ENCODE measurements at places on chromosomes 2 and 18.
A peak's percentile ranks its signal among the peaks of the same experiment; 100 is the strongest.

- no peak for DNase-seq
These were observed 21.2 kb downstream of the TRIB2 start for GRCh38 chr2:12737738-12738485.

GRCh38 chr18:22828171-22828570, 105.0 kb upstream of the RBBP8 start:
- DNase-seq, result no peak

GRCh38 chr2:234558642-234559041, 61.8 kb upstream of the ARL4C start:
- no peak for DNase-seq

DNA sequence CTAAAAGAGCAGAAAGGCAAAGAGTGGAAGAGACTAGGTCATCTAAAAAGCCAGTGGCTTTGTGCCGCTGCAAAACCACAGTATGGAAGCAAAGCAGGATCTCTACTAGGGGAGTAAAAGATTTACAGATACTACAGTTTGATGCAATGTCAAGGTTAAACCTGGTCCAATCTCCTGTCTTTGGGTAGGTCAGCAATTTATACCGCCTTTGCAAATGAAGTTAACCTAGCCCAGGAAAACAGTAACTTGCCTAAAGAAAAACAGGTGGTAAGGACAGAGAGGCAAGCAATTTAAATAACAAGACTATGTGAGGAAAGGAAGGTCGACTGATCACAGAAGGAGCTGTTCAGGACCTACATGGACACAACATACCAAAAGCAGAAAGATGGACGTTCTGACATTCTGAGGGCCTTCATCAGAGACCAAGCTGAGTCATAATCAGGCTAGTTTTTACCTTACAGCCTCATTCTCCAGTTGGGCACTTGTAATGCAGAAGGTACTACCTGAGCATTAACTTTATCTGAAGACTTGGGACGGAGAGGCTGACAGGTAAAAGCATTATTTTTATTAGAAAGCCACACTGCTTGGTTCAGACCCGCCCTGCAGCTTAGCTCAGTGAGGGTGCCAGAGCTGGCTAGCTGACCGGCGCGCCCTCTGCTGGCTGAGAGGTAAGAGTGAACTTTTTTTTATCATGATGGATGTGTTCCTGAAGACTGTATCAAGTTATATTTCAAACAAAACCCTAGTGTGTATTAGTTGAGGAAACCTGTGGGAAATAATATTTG, 15.9 kb downstream of the CDKL4 start:
- DNase-seq, result peak; percentile 87

DNA sequence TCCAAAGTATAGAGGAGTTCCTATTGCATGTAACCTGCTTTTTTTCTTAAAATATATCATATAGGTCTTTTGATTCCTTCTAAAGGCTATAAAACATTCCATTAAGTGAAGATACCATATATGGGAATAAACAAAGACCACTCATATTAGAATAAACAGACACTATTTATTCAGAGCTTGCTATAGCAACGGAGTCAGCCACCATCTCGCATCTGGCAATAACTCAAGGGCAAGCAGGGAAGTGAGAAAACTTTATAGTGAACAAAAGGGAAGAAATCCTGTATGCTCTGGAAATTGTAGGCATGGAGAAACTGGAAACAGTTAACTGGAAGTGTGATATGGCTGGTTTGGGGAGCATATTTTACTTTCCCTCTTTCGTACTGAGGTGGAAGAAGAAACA, 301.9 kb downstream of the PTH2R start:
- no peak for DNase-seq

DNA sequence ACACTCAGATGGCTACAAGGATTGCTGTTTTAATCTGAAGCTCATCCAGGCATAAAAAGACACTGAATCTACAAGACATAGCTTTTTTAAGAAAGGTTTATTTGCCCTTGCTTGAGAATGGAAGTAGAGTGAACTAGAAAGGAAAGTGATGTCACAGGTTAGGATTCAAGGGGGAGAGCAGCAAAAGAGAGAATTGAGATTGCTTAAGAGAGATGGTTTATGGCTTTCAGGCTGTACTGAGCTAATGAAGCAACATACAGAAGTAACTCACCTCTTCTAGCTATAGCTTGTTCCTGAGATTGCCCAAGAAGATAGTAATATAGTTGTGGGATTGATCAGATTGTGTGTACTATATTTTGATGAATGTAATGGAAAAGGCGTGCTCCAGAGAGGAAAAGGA, 26.1 kb upstream of the ACVR2A start:
- no peak for DNase-seq

DNA sequence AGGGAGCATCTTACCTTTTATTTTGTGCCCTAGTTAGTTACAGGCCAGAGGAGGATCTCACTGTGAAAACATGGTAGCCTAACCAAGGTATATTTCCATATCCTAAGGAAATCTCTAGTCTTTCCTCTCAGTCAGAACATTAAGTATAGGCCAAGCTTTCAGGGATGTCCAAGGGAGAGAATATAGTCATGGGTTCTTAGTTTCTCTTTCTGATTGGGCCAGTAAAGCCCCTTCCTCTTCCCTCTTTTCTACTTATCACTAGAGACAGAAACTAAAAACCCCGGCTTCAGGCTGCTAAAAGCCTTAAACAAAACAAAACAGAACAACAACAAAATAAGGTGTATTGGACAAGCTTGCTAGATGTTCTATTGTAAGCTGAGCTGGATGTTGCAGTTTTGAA, 44.3 kb upstream of the TNFRSF11A start:
- DNase-seq, result no peak

GRCh38 chr2:120561379-120562035, 174.2 kb upstream of the GLI2 start:
- no peak for DNase-seq

- DNase-seq, result no peak
These were observed 16.7 kb downstream of the RNF144A start for GRCh38 chr2:6933911-6934310.

GRCh38 chr2:187058198-187058597, 209.2 kb upstream of the ZSWIM2 start:
- DNase-seq, result no peak

GRCh38 chr2:235319095-235319494, 174.7 kb upstream of the AGAP1 start:
- DNase-seq, result no peak

DNA sequence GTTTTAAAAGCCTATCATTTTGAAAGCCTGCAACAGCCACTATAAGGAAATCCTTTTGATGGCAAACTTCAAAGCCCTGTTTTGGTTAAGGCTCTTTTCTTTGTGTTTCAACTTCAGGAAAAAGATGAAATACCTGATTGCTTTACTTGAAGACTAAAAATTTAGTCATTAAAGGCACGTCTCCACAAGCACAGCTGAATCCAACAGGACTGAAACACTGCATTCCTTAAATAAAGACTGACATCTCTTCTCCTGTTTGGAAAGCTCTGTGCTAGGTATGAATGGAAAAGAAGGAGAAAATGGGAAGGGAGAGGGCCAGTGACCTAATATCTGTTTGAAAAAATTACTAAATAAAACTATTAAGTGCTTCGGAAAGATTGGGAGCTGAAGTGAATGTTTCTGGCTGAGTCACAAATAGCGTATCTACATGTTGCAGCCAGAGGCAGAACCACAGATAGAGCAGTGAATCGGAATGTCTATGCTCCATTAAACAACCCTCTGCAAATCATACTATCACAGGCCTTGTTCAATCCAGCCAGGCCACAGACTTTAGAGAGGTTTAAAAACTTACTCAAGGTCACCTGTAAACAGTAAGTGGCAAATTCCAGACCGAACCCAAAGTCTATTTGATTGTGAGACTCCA, 21.1 kb upstream of the RALBP1 start:
- no peak for DNase-seq

- DNase-seq, result no peak
These were observed 45.2 kb upstream of the SPRED2 start for GRCh38 chr2:65477590-65477989.

DNA sequence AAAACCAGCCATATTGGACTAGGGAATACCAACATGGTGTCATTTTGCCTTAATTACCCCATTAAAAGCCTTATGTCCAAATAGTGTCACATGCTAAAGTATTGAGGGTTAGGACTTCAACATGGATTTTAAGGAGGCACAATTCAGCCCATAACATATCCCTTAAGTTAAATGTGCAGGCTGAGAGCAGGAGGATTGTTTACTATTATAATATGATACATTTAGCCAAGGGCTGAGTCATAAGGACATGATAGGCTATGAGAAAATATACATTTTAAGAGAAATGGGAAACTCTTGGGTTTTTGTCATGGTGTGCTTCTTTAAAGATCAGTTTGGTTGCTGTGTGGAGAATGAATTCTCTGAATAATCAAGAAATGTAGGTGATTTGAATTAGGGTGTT, 136.8 kb downstream of the RDH14 start:
- no peak for DNase-seq

DNA sequence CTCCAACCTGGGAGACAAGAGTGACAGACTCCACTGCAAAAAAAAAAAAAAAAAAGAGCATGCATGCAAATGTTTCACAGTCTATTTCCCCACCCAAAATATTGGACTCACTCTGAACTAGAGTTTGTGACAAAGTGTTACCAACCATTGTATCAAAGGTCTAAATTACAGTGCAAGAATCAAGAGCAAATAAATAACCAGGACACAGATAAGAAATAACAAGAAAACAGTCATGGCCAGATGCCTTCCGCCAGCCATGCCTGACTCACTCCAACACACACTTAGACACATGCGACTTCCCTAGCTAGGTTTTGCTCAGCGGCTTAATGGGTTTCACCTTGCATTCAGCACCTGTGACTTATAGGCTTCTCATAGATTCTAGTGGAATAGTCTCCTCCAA, 62.8 kb downstream of the CYB5A start:
- DNase-seq, result no peak

DNA sequence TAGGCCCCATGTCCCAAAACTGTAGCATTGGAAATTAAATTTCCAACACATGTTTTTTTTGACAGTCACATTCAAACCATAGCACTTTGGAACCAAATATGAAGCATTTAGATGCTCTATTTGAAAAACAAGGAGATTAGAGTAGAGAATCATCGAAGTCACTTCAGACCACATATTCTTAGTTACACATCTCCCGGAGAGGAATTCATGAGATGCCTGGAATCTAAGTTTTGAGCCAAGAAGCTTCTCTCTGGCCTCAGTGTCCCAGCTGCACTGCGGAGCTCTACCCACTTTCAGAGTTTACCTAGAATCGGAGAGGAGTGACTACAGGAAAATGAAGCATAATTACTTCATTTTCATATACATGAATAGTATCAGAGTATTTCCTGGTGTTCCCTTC, 385.9 kb downstream of the TNS1 start:
- no peak for DNase-seq

- DNase-seq, result no peak
These were observed 206.3 kb downstream of the LTBP1 start for GRCh38 chr2:33153008-33153407.

Data from activated CD4-positive, alpha-beta T cell treated with anti-CD3 and anti-CD28 coated beads for 48 hours (primary cell).